ENCODE measurements at places on chromosomes 1 and 21.
A peak's percentile ranks its signal among the peaks of the same experiment; 100 is the strongest.

- peak; percentile 12 for DNase-seq
Observed at GRCh38 chr1:48870596-48870995, 93.9 kb upstream of the BEND5 start.

DNA sequence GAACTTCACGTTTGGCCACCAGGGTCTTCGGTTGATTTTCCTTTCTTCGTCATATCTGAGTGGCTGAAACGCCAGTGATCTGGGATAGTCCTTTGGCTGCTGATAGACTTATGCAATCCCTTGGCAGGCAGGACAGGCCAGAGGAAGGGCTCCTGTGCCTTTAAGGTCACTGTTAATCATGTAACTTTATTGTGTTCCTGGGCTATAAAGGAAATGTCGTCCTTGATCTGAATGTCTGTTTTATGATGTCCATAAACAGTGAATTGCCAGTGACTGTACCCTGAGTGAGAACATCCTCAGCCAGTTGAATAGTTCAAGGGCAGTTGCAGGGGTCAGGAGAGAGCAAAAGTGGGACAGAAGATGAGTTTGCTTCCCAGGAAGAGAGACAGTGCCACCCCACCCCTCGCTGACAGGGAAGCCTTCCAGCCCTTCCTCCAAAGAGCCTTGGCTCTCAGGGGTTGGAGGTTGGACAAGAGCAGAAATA lies 68.0 kb downstream of the PDE9A start:
- no peak for DNase-seq

GRCh38 chr1:56331207-56331891 lies 248.0 kb downstream of the PLPP3 start:
- DNase-seq = no peak

- no peak for DNase-seq
Observed at GRCh38 chr1:207959141-207959825, 48.4 kb upstream of the CD34 start.

- no peak for DNase-seq
Observed at GRCh38 chr21:26137379-26138060, 33.0 kb downstream of the APP start.

DNA sequence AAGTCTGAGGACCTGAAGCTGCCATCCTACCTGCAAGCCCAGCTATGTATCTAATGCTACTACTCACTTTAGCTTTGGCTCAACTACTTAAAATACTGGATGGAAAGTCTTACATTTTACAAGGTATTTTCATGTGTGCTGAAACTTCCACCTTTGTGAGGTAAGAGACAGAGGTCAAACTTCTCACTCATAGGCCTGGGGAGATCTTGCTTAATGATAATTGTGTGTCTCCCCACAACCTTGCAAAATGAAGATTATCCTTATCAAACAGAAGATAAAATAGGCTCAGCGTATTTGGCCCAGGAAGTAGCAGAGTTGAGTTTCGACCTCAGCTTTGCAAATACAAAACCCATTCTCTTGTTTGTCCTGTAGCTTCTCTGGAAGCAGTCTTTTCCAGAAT lies 63.7 kb downstream of the CENPF start:
- no peak for DNase-seq

Measured in DND-41 (cell line).